ENCODE measurements at places on chromosomes 13 and 19.
A peak's percentile ranks its signal among the peaks of the same experiment; 100 is the strongest.

DNA sequence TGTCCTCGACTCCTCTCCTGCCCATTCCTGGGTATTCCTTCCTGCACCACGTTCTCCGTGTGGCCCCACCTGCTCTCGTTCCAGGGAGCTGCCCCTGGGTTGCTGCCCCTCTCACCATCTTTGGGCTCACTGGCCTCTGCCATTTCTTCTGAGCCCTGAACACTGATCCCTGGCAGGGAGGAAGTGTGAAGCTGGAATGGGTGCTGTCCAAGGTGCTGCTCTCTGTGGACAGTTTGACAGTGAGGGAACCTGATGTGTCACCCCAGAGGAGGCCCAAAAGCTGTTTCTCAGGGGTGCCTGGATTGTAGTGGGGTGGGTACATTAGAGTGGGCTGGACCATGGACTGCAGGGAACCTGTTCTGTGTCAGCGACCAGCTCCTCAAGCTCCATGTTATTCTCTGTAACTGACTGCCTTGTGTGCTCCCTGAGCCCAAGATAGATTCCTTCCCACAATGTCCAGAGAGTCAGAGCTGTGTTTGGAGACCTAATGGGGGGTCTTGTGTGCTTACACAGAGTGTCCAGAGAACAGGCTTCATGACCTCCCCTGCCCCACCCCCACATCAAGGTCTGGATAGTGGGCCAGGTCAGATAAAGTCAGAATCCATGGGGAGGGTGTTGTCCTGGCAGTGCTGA lies 7.2 kb upstream of the CEACAM8 start:
- no peak for DNase-seq

GRCh38 chr13:26425443-26426358 lies 131.8 kb upstream of the WASF3 start:
- DNase-seq: peak; percentile 32

- DNase-seq: no peak
These were observed 10.4 kb upstream of the ASF1B start for GRCh38 chr19:14146789-14147216.

GRCh38 chr19:8611877-8612806 lies 1.6 kb upstream of the ADAMTS10 start:
- DNase-seq: peak; percentile 35

- no peak for DNase-seq
These were observed 37.5 kb upstream of the TM9SF2 start for GRCh38 chr13:99463646-99464397.

GRCh38 chr19:3113100-3114017 lies 19.2 kb downstream of the GNA11 start:
- DNase-seq: no peak

- DNase-seq: no peak
These were observed 4.6 kb upstream of the SSBP4 start for GRCh38 chr19:18414504-18415177.

DNA sequence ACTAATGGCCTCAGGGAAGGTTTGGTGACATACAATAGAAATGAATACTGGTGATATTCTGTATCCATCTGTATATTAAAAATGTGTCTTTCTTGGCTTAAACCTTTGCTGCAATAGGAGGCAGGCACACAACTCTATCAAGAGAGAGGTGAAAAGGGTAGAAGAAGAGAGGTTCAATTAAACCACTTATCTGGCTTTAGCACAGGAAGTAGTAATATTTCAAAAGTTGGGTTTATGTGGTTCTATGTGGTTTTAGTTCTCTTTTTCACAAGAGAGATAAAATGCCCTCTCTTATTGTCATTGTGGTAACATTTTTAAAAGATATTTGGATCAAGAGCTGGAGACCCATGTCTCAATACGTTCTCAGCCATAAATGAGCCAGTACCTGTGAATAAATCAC lies 146.2 kb upstream of the FNDC3A start:
- DNase-seq: no peak

DNA sequence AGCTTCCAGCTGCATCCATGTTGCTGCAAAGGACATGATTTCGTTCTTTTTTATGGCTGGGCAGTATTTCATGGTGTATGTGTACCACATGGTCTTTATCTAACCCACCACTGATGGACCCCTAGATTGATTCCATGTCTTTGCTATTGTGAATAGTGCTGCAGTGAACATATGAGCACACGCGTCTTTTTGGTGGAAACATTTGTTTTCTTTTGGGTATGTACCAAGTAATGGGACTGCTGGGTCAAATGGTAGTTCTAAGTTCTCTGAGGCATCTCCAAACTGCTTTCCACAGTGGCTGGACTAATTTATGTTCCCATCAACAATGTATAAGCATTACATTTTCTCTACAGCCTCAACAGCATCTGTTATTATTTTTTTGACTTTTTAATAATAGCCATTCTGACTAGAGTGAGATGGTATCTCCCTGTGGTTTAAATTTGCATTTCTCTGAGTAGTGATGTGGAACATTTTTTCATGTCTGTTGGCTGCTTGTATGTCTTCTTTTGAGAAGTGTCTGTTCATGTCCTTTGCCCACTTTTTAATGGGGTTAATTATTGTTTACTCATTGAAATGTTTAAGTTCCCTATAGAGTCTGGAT lies 6.8 kb upstream of the UBE2L5 start:
- DNase-seq: no peak

GRCh38 chr19:13011653-13012389 lies 16.5 kb downstream of the NFIX start:
- DNase-seq: no peak
